ENCODE measurements at places on chromosomes 3 and 15. TPM values are rescaled to one million over a fixed set of nuclear protein-coding genes. Genes with fewer than 3 reads are reported as not detected.

GRCh38 chr15:99547517-99547916, 18.3 kb upstream of the MEF2A start:
- DNase-seq = no peak
- no peak overlapping the region for H3K4me3 ChIP-seq
- no peaks in the 10 kb centered on the region for H3K36me3 ChIP-seq
- no peaks in the 10 kb centered on the region for H3K4me1 ChIP-seq
- H3K27ac ChIP-seq = no peak overlapping the region

DNA sequence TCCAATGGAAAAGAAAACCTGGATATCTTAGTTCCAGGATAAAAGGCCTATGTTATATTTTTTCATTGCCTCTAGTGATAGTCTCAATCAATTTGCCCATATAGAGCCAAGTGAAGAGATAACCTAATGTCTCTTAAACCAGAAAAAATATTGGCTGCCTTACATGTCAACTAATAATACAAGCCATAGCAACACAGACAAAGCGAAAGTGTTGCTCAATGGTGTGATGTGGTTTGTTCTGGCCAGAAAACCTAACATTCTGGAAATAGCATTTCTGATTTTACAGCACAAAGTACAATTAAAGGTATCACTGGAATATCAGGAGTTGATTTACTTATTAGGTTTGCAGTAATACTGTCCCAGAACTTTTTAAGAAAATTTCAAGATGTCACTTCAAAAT, 101.5 kb downstream of the ATP8B4 start:
- H3K4me3 ChIP-seq = no peak overlapping the region
- no peak for DNase-seq
- no peaks in the 10 kb centered on the region for H3K4me1 ChIP-seq
- H3K27me3 ChIP-seq = no peaks in the 10 kb centered on the region
- no peak overlapping the region for H3K27ac ChIP-seq
- H3K36me3 ChIP-seq = no peaks in the 10 kb centered on the region

KLF15 gene
- 0.10 TPM for total RNA-seq

DNA sequence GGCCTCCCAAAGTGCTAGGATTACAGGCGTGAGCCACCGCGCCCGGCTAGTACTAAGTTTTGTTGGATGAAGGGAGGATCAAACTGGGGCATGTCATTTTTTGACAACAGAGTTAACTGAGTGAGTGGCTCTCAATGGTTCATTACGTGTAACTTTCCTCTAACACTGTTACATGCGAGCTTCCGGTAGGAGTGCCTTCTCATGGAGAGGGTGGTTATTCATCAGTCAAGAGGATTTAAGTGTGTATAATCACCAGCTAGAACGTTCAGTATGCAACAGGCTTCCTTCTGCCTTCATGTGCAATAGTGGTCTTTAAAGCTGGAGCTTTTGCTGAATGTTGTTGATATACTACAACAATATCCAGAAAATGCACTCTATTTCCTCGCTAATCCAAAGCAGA, 19.1 kb upstream of the GOLGA8A start:
- H3K27me3 ChIP-seq = peaks cover 11% of the 10 kb centered on the region
- no peak overlapping the region for H3K27ac ChIP-seq
- no peaks in the 10 kb centered on the region for H3K36me3 ChIP-seq
- no peak overlapping the region for H3K4me3 ChIP-seq
